Globus pallidus (tissue), 1 donor: ENCODE measurements at places on chromosomes 2 and 18.
A peak's percentile ranks its signal among the peaks of the same experiment; 100 is the strongest.

- no peak for DNase-seq
Measured at GRCh38 chr2:105502625-105503334, 103.9 kb upstream of the FHL2 start.

DNA sequence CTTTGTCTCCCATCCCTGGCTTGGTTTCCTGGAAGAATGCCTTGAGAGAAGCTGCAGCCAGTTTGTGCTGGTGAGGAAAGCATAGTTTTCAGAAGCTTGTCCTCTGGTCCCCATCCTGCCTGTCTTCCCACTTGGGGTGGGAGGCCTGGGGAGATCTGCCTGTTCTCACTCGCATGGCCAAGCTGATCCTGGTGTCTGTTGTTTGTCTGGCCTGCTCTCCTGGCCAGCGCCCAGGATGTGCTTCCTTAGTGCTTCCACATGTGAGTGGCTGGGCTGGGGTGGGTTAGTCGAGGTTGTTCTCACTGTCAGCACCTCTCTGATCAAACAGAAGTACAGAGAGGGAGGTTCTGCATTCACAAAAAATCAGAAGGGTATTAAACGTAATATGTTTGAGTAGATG is 49.5 kb downstream of the PTPRM start:
- no peak for DNase-seq

DNA sequence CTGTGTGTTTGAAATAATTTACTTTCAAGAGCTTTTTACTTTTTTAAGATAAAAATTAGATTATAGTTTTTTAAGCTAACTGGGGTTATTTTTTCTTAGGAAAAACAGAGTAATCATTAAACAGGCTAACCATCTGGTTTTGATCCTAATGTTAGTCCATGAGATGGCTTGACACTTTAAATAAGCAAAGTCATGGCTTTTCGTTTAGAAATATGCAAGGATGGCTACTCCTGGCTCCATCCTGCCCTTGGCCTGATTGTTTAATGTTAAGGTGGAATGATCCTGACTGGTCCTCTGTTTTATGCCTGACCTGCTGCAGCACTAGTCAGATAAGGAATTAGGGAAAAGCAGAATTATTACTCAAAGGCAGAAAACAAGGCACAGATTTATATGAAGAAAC is 39.7 kb upstream of the PNPT1 start:
- DNase-seq: no peak

DNA sequence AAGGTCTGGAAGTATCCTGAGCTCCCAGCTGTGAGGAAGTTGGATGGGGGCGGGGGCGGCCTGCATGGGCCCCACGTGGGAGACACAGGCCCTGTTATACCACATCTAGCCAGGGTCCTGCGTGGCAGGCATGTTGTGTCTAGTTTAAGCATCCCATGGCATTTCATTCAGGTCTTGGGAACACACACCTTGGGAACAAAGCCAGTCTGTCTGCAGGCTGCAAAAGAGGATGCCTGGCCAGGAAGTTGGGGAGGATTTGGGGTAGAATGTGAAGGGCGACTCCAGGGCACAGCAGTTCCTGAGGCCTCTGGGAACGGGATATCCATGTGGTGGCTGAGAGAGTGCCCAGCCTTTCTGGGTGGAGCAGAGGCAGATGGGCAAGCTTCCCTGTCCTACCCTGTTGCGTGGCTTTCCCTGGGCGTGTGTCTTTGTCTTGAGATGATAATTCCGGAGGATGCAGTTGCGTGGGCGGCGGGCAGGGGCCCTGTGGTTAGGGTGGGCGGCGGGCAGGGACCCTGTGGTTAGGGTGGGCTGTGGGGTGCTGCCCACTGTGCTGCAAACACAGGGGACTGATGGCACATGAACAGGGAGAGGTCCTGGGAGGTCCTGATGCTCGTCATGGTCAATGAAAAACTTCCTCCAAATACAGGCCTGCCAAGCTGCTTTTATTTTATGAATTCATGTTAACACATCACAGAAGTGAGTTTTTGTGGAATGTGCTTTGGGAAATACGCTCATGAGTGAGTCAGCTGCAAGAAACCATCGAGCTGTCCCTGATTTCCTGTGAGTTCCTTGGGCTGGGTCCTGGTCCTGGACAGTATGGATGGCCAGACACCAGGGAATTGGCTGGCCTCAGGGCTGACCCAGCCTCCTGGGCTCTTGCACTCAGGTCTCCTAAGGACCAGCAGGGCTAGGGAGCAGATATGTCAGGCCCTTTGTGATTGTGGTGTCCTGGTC is 90.0 kb upstream of the HS6ST1 start:
- no peak for DNase-seq

DNA sequence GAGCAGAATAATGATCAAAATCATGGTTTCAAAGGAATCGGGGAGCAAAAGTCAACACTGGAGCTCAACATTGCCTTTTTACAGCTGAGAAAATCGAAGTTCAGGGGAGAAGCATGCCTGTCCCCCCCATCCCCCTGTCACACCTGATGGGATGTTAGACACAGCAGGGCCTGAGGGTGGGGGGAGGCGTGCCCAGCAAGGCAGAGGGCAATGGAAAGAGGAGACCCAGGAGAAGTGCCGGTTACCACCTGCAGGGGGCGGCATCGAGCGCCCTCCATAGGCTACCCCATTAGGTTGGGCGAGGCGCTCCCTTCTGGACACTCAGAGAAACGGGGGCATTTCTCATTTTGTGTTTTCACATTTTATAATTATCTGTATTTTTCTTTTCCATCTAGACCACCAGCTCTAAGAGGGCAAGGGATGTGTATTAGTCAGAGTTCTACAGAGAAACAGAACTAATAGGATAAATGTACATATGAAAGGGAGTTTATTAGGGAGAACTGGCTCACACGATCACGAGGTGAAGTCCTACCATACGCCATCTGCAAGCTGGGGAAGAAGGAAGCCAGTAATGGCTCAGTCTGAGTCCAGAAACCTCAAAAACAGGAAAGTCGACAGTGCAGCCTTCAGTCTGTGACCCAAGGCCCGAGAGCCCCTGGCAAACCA is 271.3 kb downstream of the LRATD1 start:
- peak; percentile 5 for DNase-seq

- DNase-seq: no peak
Measured at GRCh38 chr2:54074606-54075341, 40.6 kb upstream of the ACYP2 start.

DNA sequence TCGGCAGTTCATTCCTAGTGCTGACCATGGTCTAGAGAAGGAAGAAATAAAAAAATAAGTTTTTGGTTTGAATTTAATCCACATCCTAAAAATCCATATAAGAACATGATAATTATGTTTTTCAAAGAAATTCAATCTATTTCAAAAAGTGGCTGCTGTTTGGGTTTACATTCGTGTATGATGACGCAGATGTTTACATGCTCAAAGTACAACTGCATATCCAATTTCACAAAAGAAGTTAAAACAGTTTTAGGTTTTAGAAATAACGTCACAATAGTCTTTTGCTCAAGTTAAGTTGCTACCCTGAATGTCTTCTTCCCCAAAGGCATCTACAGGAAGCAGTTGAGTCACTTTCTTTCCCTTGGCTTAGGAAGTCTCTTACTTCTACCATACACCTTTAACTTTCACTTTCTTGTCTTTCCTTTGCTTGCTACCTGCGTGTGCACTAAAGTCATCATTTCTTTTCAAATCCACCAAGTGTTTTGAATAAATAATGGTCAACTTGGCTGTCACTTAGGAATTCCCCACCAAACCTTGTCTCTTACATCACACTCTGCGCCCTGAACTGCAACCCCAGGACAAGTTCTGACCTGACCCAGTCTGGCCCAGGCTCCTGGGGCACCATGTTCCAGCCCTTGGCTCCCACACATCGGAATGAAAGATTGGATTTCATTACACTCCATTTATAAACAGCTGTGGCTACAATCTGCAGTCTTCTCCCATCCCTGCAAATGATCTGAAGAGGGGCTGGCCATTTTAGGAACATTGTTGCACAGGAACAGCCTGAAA is 28.4 kb downstream of the FAM237A start:
- no peak for DNase-seq

DNA sequence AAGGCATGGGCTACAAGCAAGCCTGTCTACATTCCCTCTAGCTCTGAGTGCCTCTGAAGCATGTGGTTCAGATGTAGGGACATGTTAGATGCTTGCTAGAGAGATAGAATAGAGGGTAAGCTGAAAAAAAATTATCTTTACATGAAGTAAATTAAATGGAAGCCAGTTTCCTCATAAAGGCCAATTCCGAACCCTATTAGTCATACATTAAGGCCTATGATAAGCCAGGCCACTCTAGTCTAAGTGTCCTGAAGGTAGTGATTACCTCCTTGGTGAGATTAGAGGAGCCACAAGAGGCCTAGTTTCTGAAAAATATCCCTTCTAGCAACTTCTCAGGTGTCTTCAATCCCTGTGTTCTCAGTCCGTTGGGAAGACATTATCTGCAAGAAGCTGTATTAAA is 72.4 kb upstream of the NPAS2 start:
- DNase-seq: no peak

GRCh38 chr2:50895041-50895440 is 136.9 kb downstream of the NRXN1 start:
- no peak for DNase-seq

GRCh38 chr2:138534791-138535190 is 33.2 kb downstream of the SPOPL start:
- DNase-seq: no peak

- no peak for DNase-seq
Measured at GRCh38 chr2:33288011-33288410, 188.4 kb upstream of the RASGRP3 start.

GRCh38 chr18:22026889-22027288 is 142.5 kb upstream of the GATA6 start:
- DNase-seq: no peak

GRCh38 chr2:189253836-189254235 is 74.3 kb upstream of the COL5A2 start:
- no peak for DNase-seq

DNA sequence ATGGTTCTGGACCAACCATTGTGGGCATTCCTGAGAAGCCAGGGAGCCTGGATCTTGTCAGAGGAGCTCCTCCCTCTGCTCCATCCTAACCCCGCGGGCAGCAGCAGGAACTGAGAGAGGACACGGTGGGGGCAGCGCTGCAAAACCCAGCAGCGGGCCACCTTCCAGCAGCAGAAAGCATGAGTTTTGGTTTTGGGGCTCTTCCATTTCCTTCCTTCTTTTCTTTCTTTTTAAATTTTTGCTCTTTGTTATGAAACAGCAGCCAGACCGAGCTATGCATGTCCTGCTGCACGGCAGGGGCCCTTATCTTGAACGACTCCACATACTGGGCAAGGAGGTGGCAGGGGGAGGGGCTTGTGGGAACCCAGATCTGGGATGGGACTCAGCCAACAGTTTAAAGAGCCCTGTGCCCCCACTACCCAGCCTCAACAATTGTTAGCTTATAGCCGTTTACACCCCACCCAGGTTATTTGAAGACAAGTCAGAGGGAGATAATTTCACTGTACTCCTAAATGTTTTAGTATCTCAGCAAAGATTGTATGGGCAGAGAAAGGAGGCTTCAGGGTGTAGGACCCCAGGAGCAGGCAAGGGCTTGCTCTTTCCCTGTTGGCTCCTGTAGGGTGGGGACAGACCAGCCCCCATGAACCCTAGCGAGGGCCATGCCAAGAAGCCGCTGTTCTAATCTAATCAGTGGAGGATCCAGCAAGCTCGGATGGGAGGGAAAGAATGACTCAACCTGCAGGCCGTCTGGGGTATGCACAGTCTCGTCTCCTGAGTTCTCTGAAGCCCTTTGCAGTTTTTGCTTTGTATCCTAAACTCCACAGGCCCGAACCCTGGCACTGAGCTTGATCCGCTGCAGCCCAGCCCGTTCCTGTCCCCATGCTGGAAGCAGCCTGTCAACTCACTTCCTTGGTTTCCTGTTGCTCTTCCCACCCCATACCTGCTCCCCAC is 75.3 kb downstream of the LRRFIP1 start:
- peak; percentile 40 for DNase-seq

DNA sequence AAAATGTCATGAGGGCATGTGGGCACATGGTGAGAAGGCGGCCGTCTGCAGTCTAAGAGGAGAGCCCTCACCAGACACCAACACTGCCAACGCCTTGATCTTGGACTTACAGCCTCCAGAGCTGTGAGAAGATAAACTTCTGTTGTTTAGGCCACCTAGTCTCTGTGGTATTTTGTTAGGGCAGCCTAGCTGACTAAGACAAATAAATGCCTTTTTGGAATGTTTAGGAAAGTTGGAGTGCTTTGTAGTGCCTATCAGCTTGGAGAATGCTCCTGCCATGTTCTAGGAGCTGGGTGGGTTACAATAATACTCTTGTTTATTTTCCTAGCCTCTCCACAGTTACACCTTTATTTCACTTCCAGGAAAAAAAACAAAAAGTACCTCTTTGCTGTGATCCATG is 92.0 kb downstream of the SPP2 start:
- DNase-seq: no peak

DNA sequence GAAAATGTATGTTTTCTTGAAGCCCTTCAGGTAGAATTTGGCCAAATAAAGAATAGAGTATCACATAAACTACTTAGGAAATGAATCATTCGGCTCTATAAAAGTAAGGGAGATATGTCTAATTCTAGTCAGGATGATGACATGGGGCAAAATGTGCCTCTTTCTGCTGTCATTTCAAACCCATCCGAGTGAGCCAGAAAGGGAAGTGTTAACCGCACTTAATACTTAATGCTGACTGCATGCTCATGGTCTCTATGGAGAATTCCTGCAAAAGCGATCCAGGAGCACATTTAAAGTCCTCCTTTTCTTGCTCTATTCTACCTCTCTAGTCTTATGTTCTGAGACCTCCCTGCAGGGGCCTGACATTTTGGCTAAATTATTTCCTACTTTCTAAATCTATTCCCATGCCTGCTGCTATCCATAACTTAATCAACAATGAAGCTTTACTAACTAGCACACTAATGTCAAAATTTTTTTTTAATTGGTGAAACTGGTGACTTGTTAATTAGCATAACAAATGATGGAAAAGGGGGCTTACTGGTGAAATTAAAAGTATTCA is 127.4 kb downstream of the CDC42EP3 start:
- DNase-seq: no peak

GRCh38 chr18:22186484-22186971 is 17.1 kb downstream of the GATA6 start:
- no peak for DNase-seq

DNA sequence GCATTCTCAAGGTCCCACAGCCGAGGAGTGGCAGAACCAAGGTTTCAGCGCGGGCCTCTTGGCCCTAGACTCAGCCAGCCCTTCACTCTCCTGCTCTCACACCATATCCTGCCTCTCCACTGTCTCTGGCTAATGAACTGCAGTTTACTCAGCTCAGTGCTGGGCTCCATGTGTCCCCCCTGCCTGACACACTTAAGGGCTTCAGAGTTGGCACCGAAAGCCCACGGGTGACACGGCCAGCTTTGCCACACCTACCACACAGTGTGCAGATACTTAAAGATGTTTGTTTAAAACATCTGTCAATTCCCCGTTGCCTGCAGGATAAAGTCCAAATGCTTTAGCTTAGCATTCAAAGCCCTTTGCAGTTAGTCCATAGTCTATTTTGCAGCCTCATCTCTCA is 241.2 kb downstream of the SEPTIN10 start:
- no peak for DNase-seq

DNA sequence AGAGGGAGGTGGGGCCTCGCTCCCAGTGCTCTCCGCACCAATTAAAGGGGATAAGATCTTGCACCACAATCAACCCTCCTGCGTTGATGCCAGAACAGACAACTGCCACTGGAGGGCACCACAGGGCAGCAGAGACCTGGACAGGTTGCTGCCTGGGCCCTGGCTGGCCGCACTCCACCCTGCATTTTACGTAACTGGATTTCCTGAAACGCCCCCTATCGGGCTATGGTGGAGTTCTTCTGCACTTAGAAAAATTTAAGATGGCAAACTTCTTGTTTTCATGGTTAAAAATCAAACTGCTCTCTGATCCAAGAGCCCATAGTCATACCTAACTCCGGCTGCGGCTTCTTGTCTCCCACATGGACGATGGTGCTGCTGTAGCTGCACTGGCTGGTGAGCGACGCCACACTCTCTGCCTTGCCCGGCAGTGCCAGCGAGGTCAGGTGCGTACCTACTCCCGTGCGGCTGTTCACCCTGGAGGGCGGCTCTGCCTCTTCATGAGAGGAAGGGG is 16.8 kb upstream of the HES6 start:
- DNase-seq: no peak
